HFFc6 (cell line): ENCODE measurements at places on chromosomes 5 and 9.

DNA sequence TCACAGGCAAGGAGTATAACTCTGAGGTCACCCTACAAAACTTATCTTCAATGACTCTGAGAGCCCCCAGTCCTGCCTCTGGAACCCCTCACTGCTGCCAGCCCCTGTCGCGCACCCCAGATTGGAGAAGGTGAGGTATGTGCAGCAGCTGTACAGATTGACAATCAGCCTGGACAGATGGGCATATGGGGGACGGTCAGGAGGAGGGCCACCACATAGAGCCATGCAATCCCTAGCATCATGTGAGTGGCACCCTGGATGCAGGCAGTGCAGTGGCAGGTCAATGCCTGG, 90.1 kb downstream of the LMX1B start:
- H3K4me1 ChIP-seq, result peaks cover 15% of the 10 kb centered on the region
- no peak for DNase-seq
- H3K27me3 ChIP-seq, result peaks cover 20% of the 10 kb centered on the region
- H3K36me3 ChIP-seq, result no peaks in the 10 kb centered on the region
- no peak overlapping the region for H3K4me3 ChIP-seq

DNA sequence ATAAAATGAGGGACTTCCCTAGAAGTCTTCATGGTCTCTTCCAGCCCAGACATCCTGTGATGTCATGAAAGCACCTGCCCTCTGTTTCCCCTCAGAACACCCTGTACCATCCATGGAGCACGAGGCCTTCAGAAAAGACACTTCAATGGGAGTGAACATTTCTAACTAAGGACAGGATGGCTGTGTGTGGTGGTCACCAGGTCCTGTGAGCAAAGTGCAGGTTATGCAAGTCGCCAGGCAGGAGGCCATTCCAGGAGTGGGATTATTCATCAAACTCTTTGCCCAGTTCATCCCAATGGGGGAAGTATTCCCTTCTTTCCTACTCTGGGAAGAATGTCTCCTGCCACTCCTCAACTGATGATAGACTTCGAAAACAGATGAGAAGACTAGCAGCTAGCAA, 80.5 kb downstream of the SLC1A3 start:
- H3K4me1 ChIP-seq, result peaks cover 35% of the 10 kb centered on the region
- DNase-seq, result no peak
- H3K27ac ChIP-seq, result no peak overlapping the region
- H3K36me3 ChIP-seq, result no peaks in the 10 kb centered on the region
- H3K4me3 ChIP-seq, result no peak overlapping the region

DNA sequence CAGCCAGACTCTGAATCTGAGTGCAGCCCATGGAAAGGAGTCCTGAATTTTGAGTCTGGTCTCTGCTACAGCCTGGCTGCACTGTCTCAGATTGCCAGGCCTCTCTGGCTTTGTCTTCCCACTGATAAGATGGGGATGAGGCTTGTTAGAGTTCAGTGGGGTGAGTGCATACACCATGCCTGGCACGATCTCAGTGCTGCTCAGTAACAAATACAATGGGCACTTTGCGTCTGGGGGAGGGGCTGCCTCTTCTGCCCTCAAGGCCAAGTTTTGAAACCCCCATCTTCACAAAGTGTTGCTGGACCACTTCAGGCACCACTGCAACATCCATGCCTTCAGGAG, 49.0 kb downstream of the PPARGC1B start:
- peaks cover 22% of the 10 kb centered on the region for H3K27me3 ChIP-seq
- no peak overlapping the region for H3K27ac ChIP-seq
- no peaks in the 10 kb centered on the region for H3K36me3 ChIP-seq

DNA sequence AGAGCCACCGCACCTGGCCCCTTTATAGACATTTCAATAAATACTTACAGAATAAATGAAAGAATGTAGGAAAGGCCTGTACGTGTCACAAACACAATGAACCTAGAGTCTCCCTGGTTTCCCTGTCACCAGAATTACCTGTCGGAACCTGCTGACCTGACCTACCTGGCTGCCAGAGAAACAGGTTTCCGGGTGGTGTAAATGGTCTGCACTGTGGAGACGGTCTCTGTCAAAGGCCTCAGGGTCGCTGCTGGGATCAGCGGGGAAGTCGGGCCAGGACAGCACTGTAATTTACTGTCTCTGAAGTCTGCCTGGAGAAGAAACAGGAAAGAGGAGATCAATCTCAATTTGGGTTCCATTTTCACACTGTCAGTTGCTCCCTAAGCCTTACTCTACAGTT, 9.3 kb upstream of the FRRS1L start:
- H3K27ac ChIP-seq, result no peak overlapping the region
- H3K27me3 ChIP-seq, result peaks cover 20% of the 10 kb centered on the region
- H3K4me3 ChIP-seq, result no peak overlapping the region
- DNase-seq, result no peak
- peaks cover 10% of the 10 kb centered on the region for H3K4me1 ChIP-seq

- H3K27me3 ChIP-seq, result no peaks in the 10 kb centered on the region
- no peaks in the 10 kb centered on the region for H3K36me3 ChIP-seq
- no peaks in the 10 kb centered on the region for H3K4me1 ChIP-seq
- H3K4me3 ChIP-seq, result no peak overlapping the region
- no peak overlapping the region for H3K27ac ChIP-seq
These were observed 56.3 kb downstream of the CETN3 start for GRCh38 chr5:90353254-90353653.

DNA sequence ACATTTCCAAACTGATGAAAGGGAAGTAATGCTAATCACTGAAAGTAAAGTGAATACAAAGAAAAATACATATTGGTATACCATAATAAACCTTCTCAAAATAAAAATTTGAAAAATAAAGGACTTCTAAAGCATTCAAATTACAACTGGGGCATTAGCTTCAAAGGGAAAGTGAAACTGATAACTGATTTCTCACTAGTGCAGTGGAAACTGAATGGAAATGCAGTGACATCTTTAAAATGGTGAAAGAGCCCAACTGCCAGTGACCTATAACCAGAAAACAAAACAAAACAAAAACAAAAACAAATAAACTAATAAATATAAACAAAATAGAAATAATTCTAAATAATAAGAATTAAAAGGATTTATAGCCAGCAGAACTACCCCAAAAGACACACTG, 297.5 kb upstream of the GRIN3A start:
- no peak overlapping the region for H3K4me3 ChIP-seq
- no peaks in the 10 kb centered on the region for H3K4me1 ChIP-seq
- no peaks in the 10 kb centered on the region for H3K27me3 ChIP-seq
- H3K36me3 ChIP-seq, result no peaks in the 10 kb centered on the region
- H3K27ac ChIP-seq, result no peak overlapping the region

GRCh38 chr9:93681269-93682154, 105.1 kb downstream of the PHF2 start:
- no peak overlapping the region for H3K27ac ChIP-seq
- H3K4me1 ChIP-seq, result 0 out of 2 replicates have a peak, but pooled peaks cover 7% of the 10 kb centered on the region
- no peak overlapping the region for H3K4me3 ChIP-seq
- no peak for DNase-seq
- H3K27me3 ChIP-seq, result peaks cover 7% of the 10 kb centered on the region

DNA sequence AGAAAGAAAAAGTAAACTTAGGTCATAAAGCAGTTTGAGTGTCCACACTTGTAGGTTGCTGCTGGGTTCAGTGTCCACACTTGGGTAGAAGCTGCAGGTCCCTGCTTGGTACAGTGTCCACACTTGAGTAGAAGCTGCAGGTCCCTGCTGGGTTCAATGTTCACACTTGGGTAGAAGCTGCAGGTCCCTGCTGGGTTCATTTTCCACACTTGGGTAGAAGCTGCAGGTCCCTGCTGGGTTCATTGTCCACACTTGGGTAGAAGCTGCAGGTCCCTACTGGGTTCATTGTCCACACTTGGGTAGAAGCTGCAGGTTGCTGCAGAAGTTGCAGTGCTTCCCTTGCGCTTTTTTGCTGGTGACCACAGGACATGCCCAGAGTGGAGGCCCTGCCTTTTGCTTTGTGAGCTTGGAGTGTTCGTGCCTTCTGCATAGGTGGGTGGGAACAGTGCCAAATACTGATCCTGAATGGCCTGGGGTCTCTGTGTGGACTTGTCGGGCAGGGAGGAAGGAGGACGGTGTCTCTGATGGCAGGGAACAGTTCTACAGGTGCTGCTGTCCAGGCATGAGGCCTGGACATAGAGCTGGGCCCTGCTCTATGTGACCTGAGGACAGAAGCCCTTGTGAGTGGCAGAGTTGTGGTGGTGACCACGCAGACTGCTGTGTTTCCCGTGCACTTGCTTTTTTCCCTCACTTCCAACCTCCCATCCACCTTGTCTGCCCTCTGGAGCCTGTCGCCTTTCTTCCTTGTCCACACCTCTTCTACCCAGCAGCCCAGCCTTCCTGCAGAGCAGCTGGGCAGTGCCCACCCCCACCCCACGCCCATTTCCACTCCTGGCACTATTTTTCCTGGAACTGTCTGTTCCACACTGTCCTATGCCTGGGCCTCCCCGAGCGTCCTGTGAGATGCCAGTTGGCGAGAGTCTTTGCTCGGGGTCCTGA, 120.8 kb downstream of the EHMT1 start:
- H3K27me3 ChIP-seq, result no peaks in the 10 kb centered on the region
- no peaks in the 10 kb centered on the region for H3K4me1 ChIP-seq
- DNase-seq, result no peak

- H3K4me3 ChIP-seq, result peak overlapping the region; percentile 96
- H3K36me3 ChIP-seq, result no peaks in the 10 kb centered on the region
- peaks cover 31% of the 10 kb centered on the region for H3K4me1 ChIP-seq
- H3K27ac ChIP-seq, result peak overlapping the region; percentile 90; the same call in 1 of the 2 replicates
- peaks cover 29% of the 10 kb centered on the region for H3K27me3 ChIP-seq
These were observed 1.3 kb upstream of the NFIB start for GRCh38 chr9:14314929-14315874.

DNA sequence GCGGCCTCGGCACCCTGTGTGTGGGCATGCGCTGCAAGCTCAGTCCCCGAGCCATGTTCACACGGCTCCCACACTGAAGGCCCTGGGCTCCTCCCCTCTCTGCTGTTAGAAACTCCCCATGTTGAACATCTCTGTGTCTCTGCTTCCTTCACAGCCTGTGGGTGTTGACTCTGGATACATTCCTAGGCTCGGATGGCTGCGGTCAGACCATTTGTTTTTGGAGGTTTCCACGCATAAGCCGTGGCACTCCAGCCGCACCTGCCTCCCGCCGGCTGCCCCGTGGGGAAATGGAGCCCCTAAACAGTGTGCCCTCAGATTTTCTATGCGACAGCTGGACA, 31.2 kb upstream of the LRRC14B start:
- peak overlapping the region; percentile 75 for H3K27ac ChIP-seq
- H3K4me3 ChIP-seq, result peak overlapping the region; percentile 56
- H3K36me3 ChIP-seq, result peaks cover 4% of the 10 kb centered on the region; the same call in 1 of the 2 replicates

DNA sequence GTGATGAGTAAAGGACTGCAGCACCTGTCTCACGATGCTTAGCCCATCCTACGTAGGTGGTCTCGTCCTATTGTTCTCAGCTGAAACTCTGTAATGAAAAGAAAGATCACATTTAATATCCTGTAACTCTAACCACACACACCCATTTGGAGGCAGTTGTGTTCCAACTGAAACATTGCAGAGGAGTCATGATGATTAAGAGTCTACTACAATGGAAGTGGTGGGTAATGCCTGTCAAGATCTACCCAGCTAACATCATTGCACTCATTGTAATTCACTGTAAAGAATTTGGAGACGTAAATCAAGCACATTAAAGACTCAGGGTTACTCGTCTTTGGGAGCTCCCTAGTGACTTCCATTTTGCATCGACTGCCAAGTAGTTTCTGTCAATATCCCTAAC, 106.0 kb upstream of the PTPN3 start:
- peaks cover 9% of the 10 kb centered on the region for H3K27me3 ChIP-seq
- H3K36me3 ChIP-seq, result no peaks in the 10 kb centered on the region
- no peak overlapping the region for H3K27ac ChIP-seq
- DNase-seq, result no peak
- H3K4me1 ChIP-seq, result peaks cover 6% of the 10 kb centered on the region; the same call in 1 of the 2 replicates
- no peak overlapping the region for H3K4me3 ChIP-seq

DNA sequence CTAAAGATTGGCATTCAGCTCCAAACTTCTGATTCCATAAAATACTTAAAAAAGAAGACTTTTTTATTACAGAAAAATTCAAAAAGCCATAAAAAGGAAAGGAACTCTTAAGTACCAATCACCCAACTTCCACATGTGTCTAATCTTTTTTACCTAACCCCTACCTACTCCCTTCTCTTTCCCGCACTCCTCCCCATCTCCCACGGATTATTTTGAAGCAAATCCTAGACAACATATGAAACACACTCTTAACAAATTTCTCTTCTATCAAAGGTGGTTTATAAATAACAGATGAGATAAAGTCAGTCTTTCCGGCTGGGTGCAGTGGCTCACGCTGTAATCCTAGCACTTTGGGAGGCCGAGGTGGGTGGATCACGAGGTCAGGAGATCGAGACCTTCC, 5.9 kb upstream of the DENND4C start:
- no peaks in the 10 kb centered on the region for H3K36me3 ChIP-seq
- H3K4me1 ChIP-seq, result peaks cover 5% of the 10 kb centered on the region
- DNase-seq, result no peak
- H3K4me3 ChIP-seq, result no peak overlapping the region
